ENCODE measurements at places on chromosomes 4 and X. TPM values are rescaled to one million over a fixed set of nuclear protein-coding genes. Genes with fewer than 3 reads are reported as not detected.

- peak; percentile 31 for DNase-seq
Measured at GRCh38 chr4:146342600-146343192, 128.4 kb downstream of the REELD1 start.

Gene MGARP
- 0.70 TPM for total RNA-seq

GRCh38 chr4:105058177-105058812 is 88.4 kb upstream of the TET2 start:
- DNase-seq = no peak

Gene TMEM156
- total RNA-seq = 37.6 TPM

DNA sequence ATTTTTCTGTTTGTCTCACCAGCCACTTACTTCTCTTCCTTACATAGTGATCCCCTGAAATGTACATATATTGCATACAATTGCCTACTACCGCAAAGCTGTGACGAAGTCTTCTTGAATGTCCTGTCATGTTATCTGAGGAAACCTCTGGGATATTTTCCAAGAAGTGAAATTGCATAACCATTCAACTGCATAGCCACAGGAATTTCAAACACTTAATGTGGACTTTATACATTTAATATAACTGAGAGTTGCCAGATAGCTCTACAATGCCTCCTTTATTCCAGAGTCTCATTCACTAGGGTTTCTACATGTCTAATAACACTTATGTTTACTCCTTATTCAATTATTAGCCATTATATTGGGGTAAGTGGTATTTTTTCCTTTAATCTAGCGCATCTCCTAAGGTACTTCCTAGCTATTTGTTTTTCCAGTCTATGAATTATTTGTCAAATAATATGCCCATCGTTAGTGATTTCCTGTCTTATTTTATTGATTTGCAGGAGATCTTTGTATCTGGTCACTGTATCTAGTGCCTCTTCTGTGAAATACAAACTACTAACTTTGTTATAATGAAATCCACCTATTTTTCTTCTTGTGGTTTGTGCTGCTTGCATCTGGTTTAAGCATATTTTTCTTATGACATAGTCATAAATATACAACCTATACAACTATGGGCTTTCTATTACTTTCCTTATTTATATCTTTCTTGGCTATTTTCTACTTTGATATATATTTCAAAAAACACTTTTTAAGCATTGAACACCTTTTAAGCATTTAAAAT is 69.2 kb upstream of the GRID2 start:
- no peak for DNase-seq

Gene ANK2
- not detected for total RNA-seq

Gene TECRL
- not detected for total RNA-seq

- no peak for DNase-seq
Measured at GRCh38 chrX:9581771-9582385, 117.0 kb downstream of the TBL1X start.

DNA sequence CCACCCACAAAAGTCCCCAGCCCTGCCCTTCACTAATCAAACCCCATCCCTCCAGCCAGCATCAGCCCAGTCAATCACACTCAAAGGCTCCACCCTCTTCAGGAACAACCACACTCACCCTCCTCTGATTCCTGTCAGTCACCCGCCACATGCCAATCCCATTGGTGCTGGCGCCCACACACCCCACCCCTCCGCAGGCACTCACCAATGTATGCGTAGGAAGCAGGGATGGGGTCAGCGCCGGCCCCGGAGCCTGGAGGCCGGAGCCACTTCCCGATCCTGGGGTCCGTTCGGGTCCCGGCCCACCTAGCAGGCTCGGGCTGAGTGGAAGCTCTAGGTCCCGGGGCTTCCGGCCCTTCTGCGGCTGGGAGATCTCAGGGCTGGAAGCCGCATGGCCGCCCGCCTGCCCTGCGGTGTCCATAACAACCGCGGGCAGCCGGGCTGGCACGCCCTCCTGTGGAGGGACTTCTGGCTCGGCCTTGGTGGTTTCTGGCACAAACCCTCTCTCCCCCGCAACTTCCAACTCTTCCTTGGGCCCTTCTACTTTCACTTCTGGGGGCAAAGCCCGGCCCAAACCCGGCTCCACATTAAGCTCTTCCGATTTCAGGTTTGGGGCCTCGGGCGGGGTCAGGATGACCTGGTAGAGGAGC is 7.9 kb upstream of the CFP start:
- DNase-seq = no peak

- DNase-seq = no peak
Measured at GRCh38 chrX:32483534-32484136, 727.7 kb downstream of the DMD start.

GRCh38 chr4:106495476-106495875 is 126.9 kb upstream of the GIMD1 start:
- DNase-seq = no peak

DNA sequence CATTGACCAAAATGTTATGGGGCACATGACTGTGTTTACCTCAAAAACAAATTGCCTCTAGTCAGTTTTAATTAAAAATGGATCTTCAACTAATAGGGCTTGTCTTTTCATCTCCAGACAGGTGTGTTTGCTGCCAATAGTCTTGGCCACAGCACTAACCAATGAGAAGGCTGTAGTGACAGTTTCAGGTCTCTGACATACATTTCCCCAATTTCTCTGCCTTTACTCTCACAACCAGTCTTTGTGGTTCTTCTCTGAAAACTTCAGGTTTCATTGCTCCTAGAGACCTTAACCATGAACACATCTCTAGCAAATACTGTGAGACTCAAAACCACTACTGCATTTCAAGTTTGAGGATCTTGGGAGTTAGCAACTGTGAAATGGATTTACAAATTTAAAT is 3.5 kb upstream of the EDNRA start:
- no peak for DNase-seq

Gene KIAA1210
- total RNA-seq = not detected

All from naive thymus-derived CD4-positive, alpha-beta T cell (primary cell).